NCI-H774 (cell line): ENCODE measurements at places on chromosomes 2 and 18.

DNA sequence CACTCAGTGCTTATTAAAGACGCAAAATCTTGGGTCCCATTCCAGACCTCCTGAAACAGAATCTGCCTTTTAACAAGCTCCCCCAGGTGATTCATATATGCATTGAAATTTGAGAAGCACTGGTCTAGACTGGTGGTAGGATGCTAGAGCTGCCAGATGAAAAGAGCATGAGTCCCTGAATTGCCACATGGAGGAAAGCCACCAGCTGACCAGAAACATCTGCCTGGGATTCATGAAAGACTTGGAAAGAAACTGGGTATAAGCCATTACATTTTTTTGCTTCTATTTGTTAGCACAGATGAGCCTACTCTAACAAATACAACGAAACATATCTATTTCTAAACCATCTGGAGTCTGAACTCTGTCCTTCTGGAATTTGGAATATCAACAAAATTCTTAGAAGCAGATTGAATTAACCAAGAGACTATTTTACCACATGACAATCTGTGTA is 228.9 kb downstream of the RBM43 start:
- DNase-seq: no peak

GRCh38 chr2:26095758-26096157 is 61.9 kb downstream of the RAB10 start:
- no peak for DNase-seq

DNA sequence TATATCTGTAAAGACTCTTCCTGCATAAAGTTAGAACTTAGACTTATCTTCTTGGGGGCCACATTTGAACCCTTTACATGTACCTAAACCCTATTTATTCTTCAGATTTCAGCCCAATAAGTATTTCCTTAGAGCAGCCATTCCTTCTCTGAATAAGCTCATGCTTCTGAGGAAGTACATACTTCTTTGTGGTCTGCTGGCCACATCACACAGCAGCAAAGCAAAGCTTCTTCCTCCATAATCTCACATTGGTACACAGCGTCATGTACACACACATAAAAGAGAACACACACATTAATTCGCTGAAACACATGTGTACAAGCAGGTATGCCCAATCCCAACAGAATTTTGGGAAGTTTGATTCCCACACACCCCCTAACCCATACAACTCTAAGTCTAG is 331.0 kb downstream of the CDH2 start:
- no peak for DNase-seq

DNA sequence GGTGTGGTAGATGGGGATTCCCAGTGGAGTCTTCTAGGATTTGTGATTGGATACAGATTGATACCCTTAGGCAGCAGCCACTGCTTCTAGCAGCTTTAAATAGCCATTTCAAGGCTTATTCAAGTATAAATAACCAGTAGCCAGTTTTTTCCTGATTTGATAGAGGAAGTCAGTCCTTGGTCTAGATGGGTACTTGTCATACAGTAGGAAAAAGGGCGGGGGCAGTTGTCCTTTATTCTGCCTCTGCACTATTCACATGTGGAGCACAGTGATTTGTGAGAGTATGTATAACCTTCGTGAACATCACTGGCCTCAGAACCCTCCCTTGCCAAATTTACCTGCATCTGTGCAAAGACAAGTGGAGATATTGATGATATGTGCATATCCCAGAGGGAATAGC is 6.8 kb downstream of the PPP1CB start:
- DNase-seq: no peak

DNA sequence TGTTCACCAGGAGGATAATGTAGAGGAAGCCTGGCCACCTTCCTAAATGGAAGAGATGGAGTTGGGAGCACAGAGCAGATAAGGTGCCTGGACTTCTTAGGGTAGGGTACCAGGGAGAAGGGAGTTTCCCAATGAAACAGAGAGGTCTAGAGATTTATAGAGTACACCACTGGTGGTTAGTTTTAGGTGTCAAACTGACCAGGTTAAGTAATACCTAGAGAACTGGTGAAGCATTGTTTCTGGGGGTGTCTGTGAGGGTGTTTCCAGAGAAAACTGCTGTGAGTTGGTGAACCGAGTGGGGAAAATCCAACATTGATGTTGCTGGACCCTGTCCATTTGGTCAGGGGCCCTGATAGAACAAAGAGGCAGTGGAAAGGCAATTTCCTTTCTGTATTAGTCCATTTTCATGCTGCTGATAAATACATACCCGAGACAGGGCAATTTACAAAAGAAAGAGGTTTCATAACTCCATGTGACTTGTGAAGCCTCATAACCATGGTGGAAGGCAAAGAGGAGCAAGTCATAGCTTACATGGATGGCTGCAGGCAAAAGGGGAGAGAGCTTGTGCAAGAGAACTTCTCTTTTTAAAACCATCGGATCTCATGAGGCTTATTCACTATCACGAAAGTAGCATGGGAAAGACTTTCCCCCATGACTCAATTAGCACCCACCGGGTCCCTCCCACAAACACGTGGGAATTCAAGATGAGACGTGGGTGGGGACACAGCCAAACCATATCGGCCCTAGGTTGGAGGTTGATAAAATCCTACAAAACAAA is 260.8 kb downstream of the CBLN2 start:
- DNase-seq: no peak

- no peak for DNase-seq
Observed at GRCh38 chr2:239370403-239370802, 30.4 kb downstream of the HDAC4 start.

DNA sequence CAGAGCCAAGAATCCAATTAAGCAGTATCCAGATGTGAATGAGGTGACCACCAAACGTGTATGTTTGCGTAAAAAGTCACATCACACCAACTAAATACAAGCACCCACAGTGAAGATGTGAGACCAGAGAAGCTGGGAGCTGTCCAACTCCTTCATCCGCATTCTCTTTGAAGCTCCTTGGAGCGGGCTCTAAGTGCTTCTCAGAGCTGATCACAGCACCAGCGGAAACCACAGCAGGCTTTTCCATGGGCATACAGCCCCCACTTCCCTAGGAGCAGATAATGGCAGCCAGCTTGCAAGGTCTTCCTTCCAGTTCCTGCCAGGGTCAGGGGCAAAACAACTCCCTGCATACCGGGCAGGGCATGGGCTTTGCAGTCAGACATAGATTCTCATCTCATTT is 36.4 kb downstream of the REEP1 start:
- no peak for DNase-seq

DNA sequence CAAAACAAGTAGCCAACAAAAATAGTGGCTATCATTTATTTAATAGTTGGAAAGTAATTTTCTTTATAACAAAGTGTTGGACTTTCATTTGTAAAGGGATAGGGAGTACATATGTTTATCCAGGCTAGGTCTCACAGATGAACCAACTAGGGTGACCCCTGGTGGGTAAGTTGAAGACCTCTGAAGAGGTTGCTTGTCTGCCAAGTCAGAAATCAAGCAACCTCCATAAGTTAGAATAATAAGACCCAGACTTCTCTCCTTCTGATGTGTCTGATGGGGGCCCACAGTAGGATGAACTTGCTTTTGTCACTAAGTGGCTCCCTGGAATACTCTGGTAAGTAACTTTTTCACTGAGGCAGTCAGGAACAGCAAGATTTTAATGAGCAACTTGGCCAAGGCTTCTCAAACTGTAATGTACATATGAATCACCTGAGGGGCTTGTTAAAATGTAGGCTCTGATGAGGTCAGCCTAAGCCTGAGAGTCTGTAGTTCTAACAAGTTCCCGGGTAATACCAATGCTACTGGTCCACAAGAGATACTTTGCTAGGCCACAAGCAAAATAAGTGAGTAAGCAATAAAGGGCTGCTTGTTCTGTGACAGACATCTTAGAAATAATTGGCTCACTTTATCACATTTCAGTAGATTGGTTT is 319.6 kb downstream of the PIK3C3 start:
- no peak for DNase-seq

DNA sequence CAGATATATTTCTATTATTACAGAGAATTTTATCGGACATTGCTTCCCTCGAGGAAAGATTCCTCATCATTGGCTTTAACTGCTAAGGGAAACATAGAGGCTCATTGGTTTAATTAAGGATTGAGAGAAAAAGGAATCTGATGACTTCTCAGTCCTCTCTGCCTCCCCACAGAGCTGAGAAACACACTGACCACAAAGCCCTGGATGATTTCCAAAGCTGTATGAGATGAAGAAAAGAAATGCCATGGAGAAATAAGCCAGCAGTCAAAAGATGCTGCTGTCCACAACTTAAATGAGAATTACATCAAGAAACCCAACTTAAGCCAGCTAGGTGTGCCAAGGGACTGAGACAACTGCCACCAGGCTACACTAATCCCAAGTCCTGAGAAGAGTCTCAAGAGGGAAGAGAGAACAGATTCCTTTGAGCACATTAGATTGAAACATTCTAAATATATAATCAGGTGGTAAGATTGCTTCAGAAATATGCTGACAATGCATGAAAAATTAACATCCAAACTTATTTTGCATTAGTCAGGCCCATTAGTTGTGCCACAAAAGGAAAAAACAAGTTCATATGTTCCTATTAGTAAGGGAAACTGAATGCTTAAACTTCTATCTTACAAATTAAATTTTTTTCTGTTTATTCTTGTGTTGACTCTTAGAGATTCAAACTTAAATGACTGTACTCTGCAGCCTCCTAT is 308.1 kb upstream of the CYRIA start:
- DNase-seq: no peak

DNA sequence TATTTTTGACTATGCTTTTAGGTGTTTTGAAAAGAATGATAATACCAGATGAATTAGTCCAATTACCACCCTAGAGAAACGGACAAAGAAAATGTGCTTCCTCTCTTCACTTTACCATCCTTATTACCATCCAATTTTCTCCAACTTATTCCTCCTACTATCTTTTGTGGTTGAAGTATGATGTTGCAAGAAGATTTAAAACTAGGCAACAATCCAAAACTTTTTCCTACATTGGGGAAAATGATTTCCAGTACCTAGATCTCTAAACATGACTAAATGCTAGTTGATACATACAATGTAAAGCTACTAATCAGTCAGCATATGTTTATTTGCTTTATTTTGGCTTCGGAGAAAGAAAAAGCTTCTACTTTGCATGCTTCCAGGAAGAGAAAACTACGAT is 355.0 kb upstream of the LYPD1 start:
- DNase-seq: no peak

- no peak for DNase-seq
Observed at GRCh38 chr18:58997811-58998337, 133.2 kb downstream of the ZNF532 start.

GRCh38 chr2:34003795-34004194 is 404.7 kb upstream of the FAM98A start:
- DNase-seq: no peak

GRCh38 chr18:6248017-6248416 is 166.7 kb downstream of the L3MBTL4 start:
- DNase-seq: no peak

- no peak for DNase-seq
Observed at GRCh38 chr2:71798266-71799012, 345.1 kb downstream of the DYSF start.

- no peak for DNase-seq
Observed at GRCh38 chr2:10750610-10751009, 29.2 kb downstream of the ATP6V1C2 start.

- no peak for DNase-seq
Observed at GRCh38 chr2:100222844-100223243, 80.5 kb upstream of the AFF3 start.

DNA sequence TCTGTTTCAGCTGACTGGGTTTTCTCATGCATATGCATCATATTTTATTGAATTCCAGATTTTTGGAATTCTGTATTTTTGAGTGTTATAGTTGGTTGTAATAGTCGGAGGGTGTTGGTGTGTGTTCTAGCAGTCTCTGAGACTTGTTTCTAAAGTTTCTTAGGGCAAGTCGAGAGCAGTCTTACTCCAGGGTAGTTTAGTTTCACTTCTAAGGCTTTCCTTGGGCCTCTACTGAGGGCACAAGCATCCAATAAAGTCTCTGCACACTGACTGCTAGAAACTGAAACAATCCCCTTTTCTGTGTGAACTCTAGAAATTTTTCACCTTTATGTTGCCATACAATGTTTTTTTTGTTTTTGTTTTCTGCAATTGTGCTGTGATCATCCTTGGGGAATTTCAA is 663.7 kb upstream of the LRATD1 start:
- DNase-seq: no peak

DNA sequence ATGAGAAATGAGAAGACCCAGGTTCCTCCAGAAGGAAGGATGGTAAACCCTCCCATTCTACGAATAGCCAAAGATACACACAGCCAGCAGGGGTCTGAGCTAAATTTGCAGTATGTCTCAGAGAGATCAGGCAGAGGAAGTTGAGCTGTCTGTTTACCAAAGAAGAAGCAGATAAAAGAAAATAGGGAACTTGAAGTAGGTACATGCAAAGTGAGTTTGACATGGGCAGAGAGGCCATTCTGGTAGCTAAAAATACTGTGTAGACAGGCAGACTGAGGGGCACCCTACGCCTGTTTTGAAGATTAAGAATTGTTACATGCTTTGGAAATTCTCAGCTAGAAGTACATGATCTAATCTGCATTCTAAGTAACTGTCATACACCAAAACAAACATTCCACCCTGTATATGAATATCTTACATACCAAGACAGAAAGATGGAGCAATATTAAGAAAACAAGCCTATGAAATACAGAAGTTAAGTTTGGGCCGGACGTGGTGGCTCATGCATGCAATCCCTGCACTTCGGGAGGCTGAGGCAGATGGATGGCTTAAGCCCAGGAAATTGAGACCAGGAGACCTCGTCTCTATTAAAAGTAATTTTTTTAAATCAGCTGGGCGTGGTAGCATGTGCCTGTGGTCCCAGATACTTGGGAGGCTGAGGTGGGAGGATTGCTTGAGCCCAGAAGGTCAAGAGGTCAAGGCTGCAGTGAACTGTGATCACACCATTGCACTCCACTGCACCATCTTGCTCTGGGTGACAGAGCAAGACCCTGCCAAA is 157.9 kb downstream of the ANKRD44 start:
- DNase-seq: no peak

DNA sequence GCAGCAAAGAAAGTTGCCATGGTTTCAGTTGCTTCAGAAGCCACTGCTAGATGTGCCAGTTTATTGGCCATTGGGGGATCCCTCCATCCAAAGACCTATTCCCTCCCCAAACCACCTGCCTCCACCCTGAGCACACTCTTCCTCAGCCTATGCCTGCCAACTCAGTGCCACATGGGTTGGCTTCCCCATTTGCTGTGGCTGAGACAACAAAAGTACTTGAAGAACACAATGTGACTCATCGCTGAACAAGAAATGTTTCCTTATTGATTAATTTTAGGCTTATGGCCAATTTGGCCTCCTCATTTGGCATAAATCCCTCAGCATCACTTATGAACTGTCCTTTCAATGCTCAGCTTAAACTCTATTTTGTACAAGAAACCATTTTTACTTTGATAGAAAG is 215.9 kb downstream of the TMEM247 start:
- DNase-seq: no peak

GRCh38 chr18:62516242-62516641 is 6.6 kb upstream of the ZCCHC2 start:
- DNase-seq: no peak

GRCh38 chr2:211128287-211128686 is 571.9 kb downstream of the CPS1 start:
- no peak for DNase-seq

- no peak for DNase-seq
Observed at GRCh38 chr2:199543606-199544172, 86.0 kb upstream of the SATB2 start.

DNA sequence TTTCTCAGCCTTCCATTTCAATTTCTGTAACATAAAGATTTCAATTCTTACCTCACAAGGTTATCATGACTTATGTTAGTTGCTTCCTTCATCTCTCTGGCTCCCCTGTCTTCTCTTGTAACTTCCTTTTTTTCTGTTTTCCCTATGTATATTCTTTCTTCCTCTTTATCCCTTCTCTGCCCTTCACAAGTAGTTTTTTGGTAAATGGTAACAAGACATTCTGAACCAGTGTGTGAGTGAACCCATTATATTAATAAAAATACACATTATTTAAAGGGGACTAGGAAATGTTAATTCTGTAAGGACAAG is 8.4 kb downstream of the ACSL3 start:
- no peak for DNase-seq
